ENCODE measurements at places on chromosomes 2 and 18.

- DNase-seq = no peak
Measured at GRCh38 chr2:15666861-15667808, 75.5 kb downstream of the DDX1 start.

DNA sequence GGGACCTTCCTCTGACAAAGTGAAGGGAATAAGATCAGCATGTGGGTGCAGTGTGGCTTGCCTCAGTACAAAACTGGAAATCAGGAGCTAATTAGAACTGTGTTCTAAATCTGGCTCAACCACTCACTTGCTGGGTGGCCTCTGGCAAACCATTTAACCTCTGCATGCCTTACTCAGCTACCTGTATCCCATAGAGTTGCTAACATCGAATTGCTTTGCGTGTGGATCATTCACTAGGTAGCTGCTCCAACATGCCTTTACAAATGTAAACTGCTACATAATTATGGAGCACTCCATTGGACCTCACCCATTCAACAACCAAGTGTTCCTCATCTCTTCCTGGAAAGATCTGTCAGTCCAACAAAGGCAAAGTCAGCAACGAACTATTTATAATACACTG is 19.0 kb downstream of the PLEKHM3 start:
- no peak for DNase-seq

DNA sequence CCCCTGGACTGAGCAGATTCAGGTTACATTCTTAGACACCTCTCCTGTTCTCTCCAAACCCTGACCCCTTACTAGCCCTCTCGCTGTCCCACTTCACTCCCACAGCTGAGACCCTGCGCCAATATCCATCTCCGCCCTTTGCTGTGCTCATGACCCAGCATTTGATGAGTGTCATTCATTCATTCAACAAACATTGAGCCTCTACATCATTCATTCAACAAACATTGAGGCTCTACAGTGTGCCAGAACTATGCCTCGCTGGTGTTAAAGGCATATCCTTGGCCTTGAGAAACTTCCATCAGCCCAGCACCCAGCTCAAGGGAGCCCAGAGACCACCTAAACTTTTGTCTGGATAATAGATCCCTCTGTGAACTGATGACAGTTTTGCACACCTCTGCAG is 41.9 kb upstream of the MRPL33 start:
- no peak for DNase-seq

DNA sequence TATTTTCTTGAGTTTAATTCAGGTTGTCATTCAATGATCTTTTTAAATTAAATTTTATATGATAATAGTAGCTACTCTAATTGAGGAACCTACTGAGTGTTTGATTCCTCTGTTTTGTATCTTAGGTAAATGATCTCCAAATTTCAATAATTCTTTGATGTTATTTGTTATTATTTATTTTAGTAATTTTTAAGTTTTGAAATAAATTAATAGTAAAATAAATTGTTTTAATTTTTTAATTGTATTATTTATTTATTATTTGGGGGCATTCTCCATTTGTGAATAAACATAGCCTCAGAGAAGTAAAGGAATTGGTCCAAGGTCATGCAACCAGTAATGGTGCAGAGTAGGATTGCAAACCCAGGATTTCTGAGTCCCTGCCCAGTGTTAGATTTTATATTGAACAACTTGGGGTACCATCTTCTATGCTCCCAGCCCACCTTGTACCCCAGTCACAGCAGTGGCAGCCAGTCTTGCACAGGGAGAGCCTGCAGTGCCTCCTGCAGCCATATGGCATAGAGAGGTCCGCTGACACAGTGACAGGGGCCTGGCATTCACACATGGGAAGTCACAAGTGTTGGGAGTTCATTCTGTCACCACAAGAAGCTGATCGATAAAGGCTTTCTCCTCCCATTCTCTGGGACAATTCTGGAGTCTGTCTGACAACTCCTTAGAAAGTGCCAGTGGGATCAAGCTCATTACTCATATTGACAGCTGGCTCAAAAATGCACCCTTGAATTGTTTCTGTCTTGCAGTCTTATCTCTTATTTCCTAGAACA is 110.0 kb upstream of the ETAA1 start:
- no peak for DNase-seq

GRCh38 chr2:162148956-162149355 is 3.1 kb downstream of the GCG start:
- no peak for DNase-seq

DNA sequence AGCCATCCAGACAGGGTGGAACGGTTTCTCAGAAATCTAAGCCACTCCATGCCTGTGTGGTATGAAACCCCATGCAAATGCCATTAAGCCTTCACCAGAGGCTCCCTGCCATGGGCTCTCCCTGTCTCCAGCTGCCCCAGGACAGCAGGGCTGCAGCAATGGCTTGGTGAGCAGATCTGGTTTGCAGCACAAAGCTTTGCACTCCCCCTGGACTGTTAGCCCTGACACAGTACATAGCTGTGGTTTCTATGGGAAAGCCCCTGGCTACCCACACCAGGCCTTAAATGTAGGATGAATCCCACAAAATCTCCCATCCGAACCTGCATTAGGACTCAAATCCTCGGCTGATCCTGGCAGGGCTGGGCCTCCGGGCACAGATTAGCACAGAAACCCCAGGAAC is 291.6 kb downstream of the TNS1 start:
- DNase-seq = no peak

DNA sequence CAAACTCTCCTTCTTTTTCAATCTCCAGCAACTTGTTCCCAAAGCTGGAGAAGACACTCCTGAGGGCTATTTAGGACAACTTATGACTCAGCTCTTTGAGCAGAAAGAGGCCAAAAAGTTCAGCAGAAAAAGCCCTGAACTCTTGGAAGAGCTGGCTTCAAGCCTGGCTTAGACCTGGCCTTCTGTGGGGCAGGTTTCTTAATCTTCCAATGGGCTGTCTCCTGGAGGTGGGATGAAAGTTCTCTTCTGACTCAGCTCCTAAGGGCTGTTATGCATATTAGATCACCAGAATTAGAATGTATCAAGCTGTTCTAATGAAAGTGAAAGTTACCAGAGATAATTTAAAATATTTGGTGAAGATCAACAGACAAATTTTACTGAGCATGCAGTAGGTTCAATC is 129.4 kb downstream of the RAD51AP2 start:
- DNase-seq = no peak

- no peak for DNase-seq
Measured at GRCh38 chr2:193929131-193929530, 1727.9 kb upstream of the SLC39A10 start.

Data from stimulated activated CD4-positive, alpha-beta T cell treated with anti-CD3 and anti-CD28 coated beads, Interleukin-15, amount 100 ng/mL, for 1 hour (primary cell).